ENCODE measurements at places on chromosomes 1 and 21. TPM values are rescaled to one million over a fixed set of nuclear protein-coding genes. Genes with fewer than 3 reads are reported as not detected.

The AIRE gene
- total RNA-seq = not detected

The CLDN17 gene
- total RNA-seq = not detected

The SLC16A4 gene
- total RNA-seq = 37.3 TPM

The UMODL1 gene
- not detected for total RNA-seq

The GBP4 gene
- 0.08 TPM for total RNA-seq

The CELA2B gene
- not detected for total RNA-seq

The GTF2B gene
- total RNA-seq = 28.8 TPM

The RAB29 gene
- total RNA-seq = 11.2 TPM

The EPS8L3 gene
- 0.52 TPM for total RNA-seq

The TNFSF18 gene
- total RNA-seq = not detected

The C1orf141 gene
- total RNA-seq = not detected

The CNIH3 gene
- 0.59 TPM for total RNA-seq
